Stimulated activated naive CD4-positive, alpha-beta T cell treated with Interleukin-2 at 50 U/mL for 16 hours (primary cell): ENCODE measurements at places on chromosomes 1 and 21.

DNA sequence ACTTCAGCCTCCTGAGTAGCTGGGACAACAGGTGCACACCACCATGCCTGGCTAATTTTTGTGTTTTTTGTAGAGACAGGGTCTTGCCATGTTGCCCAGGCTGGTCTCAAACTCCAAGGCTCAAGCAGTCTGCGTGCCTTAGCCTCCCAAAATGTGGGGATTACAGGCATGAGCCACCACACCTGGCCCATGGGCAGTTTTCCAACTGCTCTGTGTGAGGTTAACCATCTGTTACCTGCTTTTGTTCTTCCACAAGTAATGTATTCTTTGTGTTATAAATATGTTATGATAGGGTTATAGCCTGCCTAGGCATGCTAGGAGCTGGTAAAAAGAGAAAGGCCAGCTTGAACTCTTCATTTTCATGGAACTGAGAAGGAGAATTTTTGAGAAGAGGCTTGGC, 30.7 kb downstream of the TUFT1 start:
- DNase-seq: no peak

DNA sequence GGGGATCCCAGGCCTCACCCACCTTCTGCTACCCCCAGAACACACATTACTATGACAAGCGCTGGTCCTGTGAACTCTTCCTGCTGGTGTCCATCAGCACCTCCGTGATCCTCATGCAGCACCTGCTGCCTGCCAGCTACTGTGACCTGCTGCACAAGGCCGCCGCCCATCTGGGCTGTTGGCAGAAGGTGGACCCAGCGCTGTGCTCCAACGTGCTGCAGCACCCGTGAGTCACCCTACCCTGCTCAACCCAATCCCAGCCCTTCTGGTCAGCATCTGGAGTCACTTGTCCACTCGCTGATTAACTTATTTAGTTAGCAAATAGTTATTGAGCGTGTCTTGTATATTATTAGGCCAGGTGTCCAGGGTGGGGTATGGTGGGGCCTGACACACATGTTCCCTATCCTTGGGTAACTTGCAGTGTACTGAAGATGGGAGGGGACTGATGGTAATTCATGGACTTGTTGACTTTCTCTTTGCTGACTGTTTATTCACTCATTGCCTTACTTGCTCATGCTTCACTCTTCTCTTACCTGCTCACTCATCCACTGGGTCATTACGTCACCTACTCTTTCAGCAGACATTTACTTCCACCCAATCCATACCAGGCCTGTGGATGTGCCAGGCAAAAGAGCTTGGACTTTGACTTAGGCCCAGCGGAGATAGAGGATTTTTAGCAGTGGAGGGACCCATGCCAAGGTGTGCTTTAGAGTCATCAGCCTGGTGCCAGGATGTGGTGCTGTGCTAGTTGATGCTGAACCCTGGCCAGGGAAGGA, 12.9 kb upstream of the KPNA6 start:
- DNase-seq: no peak

DNA sequence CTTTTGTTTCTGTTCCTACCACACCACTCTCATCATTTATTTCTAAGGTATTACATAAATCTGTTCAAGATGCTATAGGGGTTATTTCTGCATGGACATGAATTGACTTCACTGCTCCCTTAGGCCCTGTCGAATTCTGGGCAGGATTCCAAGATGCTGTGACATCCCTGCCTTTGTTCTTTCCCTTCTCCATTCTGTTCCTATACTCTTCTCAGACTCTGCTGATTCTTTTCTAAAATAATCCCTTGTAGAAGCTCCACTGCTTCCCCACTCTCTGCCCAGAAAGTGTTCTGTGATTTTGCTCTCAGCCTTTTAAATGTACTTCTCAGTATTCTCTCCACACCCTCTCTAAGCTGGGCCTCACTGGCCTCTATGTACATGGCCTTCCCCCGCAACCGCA, 99.2 kb downstream of the PHTF1 start:
- no peak for DNase-seq

GRCh38 chr1:78277253-78277652, 213.5 kb upstream of the PTGFR start:
- DNase-seq: no peak

DNA sequence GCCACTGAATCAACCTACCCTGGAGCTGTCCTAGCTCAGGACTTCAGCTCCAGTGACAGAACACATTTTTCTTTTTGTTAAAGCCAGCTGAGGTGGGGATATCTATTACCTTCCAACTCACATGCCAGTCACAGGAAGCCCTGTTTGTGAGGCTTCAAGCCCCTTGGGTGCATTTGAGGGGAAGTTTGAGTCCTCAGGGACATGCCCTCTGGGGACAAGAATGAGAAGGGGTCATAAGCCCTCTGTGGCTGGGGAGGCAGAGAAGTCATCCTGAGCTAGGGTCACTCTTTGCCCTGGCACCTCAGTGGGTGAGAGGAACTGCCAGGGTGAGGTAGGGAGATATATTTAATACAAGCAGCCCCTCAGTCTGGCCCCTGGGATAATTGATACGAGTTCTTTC, 33.5 kb upstream of the CLDN14 start:
- DNase-seq: no peak

DNA sequence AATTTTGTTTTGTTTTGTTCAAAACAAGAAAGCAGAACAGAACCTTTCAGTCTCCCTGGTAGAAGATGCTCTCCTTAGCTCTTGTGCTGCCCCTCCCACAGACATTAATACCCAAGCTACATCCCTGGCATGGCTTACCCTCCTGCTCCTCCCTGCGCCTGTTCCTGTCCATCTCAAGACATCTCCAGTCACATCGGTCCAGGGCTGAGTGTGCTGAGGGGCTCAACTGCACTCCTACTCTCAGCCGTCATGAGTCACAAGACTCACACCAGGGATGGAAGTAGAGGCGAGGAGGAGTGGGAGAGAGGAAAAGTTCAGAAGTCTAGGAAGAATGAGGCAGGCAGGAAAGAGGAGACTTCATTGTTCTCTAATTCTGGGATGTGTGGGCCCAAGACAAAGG, 9.2 kb upstream of the TACSTD2 start:
- no peak for DNase-seq

DNA sequence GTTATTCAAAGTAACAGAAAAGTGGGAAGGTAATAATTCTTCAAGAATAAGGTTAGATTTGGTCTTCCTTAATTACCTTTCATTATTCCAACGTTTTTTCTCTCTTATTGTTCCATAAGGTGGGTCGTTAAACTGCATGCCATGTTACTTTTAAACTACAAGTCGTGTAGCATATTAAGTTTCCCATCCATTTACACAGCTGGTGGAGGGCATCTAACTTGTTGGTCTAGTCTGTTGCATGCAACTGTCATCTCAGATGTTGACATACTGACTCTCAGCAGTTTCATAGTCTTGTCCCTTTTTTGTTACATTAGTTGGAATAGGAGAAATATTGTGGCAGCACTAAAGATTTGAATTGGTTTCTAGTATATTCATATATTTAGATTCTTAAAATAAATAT, 54.6 kb upstream of the BMP8A start:
- no peak for DNase-seq

- no peak for DNase-seq
Measured at GRCh38 chr1:58648842-58649241, 51.0 kb downstream of the MYSM1 start.

- DNase-seq: no peak
Measured at GRCh38 chr1:215473943-215474342, 93.2 kb upstream of the KCTD3 start.

DNA sequence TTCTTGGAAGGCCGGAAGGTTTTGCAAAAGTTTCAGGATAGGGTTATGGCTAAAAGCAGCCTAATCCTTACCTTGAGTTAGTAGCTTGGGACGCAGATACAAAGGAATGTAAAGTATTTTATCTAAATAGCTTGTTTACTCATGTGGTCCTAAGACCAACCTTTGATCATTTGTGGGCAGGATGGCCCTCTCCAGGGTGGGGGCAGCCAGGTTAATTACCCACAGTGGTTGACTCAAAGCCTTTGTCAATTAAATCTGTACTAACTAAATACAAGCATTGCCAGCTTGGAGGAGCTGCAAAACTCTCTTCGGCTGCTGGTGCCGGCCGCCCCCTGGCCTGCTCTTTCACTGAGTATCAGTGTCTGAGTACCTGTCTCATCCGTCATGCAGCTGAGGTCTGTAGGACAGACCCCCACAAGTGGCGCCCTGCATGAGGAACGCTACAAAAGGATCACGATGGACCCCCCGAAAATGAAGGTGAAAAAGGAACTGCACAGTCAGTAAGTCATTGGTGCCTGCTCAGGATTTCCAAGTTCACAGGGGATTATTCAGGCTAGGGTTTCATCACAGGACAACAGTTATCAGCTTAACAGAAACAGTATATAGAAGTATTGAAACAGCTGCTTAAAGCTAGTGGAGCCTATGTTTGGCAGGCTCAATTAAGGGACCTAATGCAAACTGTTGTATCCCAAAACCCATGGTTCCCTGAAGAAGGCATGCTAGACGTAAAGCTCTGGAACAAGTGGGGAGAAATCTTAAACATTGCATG, 212.5 kb upstream of the MAP1LC3C start:
- no peak for DNase-seq

DNA sequence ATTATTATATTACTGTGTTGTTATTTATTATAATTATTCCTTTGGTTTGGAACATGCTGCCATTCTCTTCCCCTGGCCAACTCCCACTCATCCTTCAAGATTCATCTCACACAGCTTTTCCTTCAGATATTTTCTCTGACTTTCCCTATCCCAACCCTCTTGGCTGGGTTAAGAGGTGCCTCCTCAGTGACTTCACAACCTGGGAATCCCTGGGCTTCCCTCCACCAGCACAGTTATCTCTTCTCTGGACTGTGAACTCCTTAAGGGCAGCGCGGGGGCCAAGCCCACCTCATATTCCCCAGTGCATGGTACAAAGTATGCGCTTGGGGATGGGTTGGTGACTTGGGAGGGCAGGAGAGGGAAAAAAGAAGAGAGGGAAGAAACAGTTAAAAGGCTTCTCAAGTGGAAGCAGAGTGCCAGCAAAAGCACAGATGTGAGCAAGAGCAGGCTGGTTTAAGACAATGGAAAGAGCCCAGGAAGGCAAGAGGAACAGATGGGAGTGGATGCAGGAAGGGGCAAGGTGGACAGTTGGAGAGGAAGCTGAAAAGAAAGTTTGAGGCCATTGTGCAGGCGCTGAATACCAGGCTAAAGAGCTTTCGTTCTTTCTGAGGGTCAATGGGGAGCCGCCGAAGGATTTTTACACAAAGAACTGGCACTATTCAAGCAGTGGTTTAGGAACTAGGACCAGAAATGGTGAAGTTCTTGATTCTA, 132.3 kb downstream of the BEND5 start:
- DNase-seq: no peak

DNA sequence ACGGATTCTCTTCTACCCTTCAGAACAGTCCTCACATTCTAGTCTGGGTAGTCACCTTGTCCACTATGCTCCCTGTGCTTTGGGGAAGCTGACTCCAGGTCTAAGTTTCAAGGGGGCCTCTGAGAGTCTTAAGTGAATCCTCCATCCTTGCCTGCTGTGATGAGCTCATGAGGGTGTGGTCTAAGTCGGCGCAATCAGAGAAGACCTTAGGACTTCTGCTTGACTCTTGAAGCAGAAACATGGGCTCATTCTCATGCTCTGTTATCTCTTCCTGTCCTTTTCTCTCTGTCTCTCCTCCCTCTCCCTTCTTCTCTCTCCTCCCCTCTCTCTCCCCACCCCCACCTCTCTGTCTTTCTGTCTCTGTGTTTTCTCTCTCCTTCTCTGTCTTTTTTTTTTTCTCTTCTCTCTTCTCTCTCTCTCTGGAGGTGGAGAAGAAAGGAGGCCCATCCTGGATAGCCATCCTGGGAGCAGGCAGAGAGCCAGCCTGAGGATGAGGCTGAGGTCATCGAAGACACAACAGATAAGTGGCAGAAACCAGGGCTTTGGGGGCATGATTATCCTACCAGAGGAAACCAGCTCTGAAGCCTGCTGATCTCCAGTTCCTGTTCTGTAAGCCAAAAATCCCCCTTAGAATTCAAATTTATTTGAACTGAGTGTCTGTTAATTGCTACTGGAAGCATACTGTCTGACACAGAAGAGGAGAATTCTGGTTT, 245.6 kb downstream of the SIPA1L2 start:
- DNase-seq: no peak
